NCI-H2029 (cell line): ENCODE measurements at places on chromosomes 12 and 14.
A peak's percentile ranks its signal among the peaks of the same experiment; 100 is the strongest.

- no peak for DNase-seq
These were observed 18.4 kb downstream of the OTUB2 start for GRCh38 chr14:94044476-94045091.

- peak; percentile 86 for DNase-seq
These were observed at the start of gene VRK1 for GRCh38 chr14:96796851-96797581. TSS of gene VRK1 (plus strand) at chr14:96797382. CDS start at chr14:96833472, 36,090 bp downstream.

DNA sequence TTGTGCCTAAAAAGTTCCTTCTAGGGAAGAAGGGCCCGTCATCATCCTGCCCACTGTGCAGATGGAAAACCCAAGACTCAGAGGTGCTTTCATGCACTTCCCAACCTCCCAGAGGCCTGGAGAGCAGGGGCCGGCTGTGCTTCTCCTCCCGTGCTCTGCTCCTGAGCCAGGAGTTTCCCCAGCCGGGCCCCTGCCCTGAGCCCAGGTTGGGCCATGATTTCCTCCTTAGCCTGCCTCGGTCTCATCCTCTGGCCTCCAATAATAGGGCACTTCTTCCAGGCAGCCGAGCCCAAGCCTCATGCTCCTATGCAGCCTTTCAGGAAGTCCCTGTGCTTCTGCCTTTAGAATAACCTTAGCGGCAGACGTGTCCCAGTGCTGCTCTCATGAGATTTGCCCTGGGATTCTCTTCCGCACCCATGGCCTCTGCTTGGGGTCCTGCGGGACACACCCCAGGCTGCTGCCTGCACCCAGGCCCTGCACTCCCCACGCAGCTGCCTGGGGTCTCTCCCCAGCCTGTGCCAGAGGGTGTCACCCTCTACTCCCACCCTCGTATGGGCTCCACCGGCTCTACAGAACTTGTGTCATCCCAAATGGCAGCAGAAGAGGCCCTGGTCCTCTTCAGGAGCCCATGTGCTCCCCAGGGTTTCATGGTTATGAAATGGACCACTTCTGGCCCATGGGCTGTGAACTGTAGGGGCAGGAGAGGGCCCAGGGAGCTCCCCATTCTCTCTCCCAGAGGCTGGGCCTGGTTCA is 359.3 kb downstream of the ADGRD1 start:
- DNase-seq: no peak

DNA sequence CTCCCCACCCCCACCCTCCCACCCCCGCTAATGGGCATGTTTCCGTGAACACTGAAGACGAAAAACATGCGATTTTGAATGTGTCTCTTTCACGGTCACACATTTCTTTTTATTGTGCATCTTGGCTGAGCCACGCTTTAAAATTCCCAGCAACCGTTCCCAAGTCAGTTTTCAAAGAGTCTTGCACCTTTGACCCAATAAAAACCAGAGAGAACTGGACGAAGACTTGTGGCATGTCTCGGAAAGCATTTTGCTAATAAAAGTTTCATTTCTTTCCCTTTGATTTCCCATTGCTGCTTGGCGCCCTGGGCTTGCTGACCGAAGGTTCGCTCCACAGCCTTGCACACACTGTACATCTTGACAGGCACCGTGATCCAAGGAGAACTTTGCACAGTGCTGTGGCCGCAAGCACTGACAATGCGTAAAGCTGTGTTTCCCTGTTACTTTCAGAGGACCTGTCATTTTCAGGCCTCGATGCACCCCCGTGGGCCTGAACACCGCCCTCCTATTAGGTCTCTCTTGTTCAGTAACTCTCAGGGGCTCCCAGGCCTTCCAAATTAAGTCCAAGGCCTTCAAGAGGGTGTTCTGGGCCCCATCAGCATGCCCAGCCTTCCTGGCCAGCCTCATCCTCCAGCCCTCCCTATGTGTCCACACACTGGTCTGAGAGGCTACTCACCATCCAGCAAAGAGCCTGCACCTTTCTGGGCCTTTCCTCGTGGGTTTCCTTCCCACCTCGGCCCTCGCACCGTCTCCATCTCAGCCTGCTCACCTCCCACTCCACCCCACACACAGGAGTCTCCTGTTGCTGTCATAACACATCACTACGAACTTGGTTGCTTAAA is 63.4 kb upstream of the DIO3 start:
- no peak for DNase-seq

DNA sequence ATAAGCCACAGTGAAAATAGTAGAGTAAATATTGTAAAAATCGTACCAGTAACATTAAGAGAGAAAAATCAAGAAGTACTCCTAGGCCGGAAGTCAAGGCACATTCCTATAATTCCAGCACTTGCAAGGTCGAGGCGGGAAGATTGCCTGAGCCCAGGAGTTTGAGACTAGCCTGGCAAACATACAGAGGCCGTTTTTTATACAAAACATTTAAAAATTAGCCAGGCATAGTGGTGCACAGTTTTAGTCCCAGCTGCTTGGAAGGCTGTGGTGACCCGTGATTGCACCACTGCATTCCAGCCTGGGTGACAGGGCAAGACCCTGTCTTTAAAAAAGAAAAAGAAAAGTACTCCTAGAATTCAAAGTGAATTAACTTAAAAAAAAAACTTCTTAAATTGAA is 341.8 kb downstream of the C12orf50 start:
- DNase-seq: no peak

- DNase-seq: no peak
These were observed 1293.6 kb downstream of the AACS start for GRCh38 chr12:126358806-126359205.

- DNase-seq: no peak
These were observed 35.0 kb downstream of the ACADS start for GRCh38 chr12:120760349-120761254.

- DNase-seq: no peak
These were observed 3.3 kb downstream of the FBXL14 start for GRCh38 chr12:1591034-1591433.

GRCh38 chr12:103181366-103182152 is 224.1 kb downstream of the ASCL1 start:
- DNase-seq: no peak

- DNase-seq: no peak
These were observed 46.9 kb upstream of the FLRT2 start for GRCh38 chr14:85483037-85483436.

- DNase-seq: no peak
These were observed 59.9 kb downstream of the STXBP6 start for GRCh38 chr14:24990050-24990449.

DNA sequence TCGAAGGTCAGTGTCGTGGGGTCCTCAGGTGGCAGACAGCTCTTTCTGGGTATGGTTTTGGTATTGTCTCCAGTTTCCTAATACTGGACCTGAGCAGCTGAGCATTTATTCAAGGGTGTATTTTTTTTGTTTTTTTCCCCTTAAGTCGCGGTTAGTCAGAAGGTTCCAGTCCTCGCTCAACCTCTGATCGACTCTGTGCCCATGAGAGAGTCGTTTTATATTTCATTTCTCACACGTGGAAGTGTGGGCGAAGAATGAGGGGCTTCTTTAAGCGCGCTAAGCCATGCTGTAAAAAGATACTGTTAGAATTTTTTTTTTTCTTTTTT is 499 bp downstream of the MIPOL1 start:
- DNase-seq: no peak

- no peak for DNase-seq
These were observed 11.6 kb downstream of the PLEKHG3 start for GRCh38 chr14:64715628-64716412.

DNA sequence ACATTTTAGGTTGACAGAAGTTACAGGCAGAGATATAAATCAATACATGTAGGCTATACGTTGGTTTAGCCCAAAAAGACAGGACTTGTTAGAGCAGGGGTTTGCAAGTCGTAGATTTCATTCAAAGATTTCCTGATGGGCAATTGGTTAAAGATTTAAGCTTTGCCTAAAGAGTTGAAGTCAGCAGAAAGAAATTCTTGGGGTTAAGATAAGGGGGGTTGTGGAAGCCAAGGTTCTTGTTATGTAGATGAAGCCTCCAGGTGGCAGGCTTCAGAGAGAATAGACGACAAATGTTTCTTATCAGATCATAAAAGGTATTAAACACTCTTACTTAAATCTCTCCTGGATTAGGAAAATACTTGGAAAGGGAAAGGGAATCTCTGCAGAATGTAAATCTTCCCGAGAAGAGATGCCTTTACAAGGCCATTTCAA is 510.8 kb downstream of the TMTC2 start:
- DNase-seq: no peak

- no peak for DNase-seq
These were observed 13.9 kb upstream of the TCP11L2 start for GRCh38 chr12:106288494-106289195.

DNA sequence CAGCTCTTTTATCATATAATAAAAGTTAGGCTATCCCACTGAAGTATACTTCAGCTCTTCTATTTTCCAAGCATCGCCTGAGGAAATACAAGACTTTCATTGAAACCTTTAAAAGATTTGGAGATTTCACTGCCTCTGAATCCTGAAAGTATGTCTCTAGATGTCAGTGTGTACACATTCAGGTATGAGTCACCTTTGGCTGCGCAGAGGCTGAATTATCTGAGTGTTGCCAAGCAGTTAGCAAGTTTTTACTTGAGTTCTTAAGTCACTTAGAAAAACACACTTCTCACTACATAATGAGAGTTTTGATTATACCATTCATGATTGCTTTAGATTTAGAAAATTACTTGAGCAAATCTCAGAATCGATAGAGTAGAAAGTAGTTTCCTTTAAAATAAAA is 210.3 kb downstream of the TMTC2 start:
- DNase-seq: no peak

GRCh38 chr12:56522411-56523193 is 982 bp downstream of the RBMS2 start:
- DNase-seq: no peak

DNA sequence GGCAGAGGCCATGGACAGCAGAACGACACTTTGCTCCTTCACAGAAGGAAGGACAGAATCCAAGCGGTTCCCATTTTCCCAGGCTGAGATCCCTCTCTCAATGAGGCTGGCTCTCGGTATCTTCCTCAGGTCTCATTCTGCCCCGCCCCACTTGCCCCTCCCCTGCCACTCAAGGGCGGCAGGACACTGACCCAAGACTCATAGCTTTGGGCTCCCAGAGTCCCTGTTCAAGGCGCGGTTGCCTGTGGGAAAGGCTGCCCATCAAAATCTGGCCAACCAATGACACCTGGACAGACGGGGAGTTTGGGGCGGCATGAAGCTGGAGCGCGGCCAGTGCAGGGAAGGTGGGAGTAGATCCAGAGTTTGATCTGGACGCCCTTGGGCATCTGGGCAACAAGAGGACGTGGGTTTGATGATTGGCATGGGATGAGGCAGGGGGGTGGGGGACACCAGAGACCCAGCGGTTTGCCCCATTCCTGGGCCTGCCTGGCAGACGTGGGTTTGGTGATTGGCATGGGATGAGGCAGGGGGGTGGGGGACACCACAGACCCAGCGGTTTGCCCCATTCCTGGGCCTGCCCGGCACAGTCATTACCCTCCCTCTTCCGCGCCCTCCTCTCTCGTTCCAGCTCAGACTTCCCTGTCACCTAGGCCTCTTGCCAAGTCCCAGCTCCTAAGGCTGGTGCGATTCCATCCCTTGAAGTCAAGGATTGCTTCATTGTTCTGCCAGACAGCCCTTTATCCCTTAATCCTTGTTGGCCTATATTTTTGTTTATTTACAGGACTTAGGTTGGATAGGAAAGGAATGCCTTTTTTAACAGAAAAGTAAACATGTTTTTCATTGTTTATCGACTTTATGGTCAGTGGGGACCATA is 92.1 kb downstream of the NINJ2 start:
- DNase-seq: peak; percentile 66

DNA sequence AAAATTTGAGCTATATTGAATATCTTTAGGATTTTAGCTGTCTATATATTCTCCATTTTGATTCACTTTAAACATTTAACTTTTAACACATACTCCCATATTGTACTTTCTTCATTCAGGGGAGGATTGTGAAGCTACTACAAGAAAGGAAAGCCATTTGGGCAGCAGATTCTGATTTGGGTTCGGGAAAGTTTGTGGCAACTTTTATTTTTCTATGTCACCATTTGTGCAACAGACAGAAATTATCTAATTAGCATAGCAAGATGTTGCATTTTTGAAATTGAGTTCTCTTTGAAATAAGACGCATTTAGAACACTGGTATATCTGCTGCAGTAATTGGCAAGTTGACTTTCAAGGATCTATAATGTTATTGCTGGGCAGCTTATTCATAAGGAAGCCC is 134.3 kb downstream of the KICS2 start:
- DNase-seq: no peak

GRCh38 chr14:64637735-64638473 is 66.3 kb upstream of the PLEKHG3 start:
- DNase-seq: no peak

DNA sequence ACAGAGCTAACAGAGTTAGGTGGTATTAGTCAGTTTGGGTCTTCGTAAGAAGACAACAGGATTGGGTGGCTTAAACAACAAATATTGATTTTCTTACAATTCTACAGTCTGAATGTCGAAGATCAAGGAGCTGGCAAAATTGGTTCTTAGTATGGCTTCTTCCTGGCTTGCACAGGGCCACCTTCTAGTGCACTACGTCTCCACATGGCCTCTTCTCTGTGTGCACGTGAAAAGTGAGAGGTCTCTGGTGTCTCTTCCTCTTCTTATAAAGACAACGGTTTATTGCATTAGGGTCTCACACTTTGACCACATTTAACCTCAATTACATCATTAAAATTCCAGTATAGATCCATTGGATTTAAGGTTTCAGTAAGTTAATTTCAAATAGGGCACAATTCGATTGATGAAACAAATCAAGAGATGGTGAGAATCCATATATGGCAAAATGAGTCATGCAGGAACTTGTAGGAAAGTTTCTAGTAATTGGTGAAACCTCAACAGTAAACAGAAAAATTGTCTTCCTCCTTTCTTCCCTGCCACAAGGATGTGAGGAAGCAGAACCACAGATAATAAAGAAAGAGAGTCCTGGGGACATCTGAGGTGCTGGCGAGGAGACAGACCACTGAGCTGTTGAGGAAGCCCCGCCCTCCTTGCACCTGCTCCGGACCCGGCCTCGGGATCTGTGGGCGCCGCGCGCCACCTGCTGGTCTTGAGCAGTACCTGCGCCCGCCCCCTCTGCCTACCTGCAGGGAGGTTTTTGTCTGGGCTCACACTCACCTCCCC is 846.7 kb downstream of the TMEM121 start:
- DNase-seq: peak; percentile 60

DNA sequence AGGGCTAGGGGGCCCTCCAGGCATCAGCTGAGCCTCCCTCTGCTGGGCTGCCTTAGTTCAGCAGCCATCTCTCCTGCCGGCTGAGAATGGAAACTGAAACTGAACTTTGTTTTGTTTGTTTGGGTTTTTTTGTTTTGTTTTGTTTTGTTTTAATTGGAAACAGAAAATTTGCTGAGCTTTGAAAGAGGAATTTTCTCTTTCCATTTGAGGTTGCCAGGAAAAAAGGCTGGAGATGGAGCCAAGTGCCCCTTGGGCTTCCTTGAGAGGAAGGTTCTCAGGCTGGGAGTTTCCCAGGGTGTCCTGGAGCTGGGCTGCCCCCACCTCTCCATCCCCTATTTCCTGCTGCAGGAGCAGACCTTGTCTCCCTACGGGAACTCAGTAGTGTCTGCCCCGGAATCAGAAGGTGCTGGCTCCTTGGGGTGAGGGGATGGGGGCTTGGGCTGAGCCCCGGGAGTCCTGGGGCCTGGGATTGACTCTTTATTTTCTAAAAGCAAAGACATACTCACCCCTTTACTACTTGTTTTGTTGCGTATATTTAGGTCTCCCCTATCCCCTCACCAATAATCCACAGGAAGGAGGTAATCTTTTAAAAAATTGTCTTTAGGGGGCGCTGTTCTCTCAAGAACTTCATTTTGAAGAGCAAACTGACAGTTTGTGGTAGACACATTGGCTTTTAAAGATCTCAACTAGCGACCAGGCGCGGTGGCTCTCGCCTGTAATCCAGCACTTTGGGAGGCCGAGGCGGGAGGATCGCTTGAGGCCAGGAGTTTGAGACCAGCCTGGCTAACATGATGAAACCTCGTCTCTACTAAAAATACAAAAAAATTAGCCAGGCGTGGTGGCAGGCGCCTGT is 21.3 kb upstream of the OASL start:
- DNase-seq: peak; percentile 57

- peak; percentile 46 for DNase-seq
These were observed 98.1 kb downstream of the DDHD1 start for GRCh38 chr14:53055003-53055402.
